Foreskin keratinocyte (primary cell): ENCODE measurements at places on chromosomes 11 and 22. TPM values are rescaled to one million over a fixed set of nuclear protein-coding genes. Genes with fewer than 3 reads are reported as not detected.
A peak's percentile ranks its signal among the peaks of the same experiment; 100 is the strongest.

GRCh38 chr11:130473795-130474377 is 25.4 kb downstream of the ADAMTS15 start:
- DNase-seq: no peak

DKK3 gene
- total RNA-seq: 271 and 323 TPM in 2 replicates

- no peak for DNase-seq
Measured at GRCh38 chr11:80031014-80031600, 590.3 kb upstream of the TENM4 start.

- DNase-seq: peak; percentile 5
Measured at GRCh38 chr11:129117595-129118350, 74.4 kb downstream of the ARHGAP32 start.

DNA sequence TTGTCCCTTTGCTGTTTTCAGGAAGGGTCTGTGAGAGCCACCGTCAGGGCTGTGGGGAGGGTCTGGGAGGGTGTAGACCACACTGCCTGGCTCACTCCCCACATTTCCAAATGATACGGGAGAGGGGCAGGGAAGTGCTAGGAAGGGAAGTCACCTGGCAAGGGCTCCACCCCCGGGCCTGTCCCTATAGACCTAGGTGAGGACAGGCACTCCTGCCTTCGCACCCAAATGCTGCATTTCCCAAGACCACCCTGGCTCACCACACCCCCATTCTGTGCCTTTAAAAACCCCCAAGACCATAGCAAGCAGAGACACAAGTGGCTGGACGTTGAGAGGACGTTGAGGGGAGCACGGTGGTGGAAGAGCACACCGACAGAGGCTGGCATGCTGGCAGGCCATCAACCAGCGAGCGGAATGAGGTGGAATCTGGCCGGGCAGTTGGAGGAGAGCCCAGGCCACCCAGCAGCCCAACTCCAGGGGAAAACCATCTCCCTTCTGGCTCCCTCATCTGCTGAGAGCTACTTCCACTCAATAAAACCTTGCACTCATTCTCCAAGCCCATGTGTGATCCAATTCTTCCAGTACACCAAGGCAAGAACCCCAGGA is 45.7 kb downstream of the GNB1L start:
- DNase-seq: no peak

DNA sequence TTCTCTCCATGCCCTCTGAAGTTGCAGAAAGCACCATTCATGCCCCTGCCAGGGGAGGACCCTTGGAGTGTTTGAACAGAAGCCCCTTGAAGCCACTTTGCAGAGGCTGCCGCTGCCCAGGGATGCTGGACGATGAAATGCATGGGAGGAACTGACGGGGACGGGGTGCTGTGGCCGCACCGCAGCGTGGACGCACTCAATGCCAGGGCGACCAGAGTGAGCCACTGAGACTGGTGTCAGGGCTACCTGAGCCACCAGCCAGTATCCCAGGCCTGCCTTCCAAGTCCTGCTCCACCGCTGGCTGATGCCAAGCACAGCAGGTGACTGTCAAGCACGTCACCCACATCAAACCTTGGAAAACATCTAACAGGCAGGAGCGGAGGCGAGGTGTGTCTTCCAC is 17.6 kb downstream of the PHF21B start:
- no peak for DNase-seq

DNA sequence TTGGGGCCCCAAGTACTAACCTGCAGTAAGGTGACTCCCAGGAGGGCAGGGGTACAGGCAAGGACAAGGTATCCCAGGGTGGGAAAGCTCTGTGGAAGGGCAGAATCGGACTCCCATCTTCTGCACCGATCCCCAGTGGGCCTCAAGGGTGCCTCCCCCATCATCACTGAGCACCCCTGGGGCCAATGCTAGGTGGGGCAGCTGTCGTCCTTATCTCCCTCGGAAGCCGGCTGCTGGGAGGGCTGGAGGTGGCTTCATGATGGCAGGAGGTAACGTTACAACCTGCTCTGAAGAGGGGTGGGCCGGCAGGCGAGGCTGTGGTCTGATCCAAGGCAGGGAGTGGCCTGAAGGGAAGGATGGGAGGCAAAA is 87.6 kb upstream of the LINC01488 start:
- DNase-seq: no peak

TSGA10IP gene
- not detected in 2 replicates for total RNA-seq

GRCh38 chr11:3834664-3835461 is 5.9 kb downstream of the RHOG start:
- no peak for DNase-seq

CRYAB gene
- 0.85 and 2.0 TPM in 2 replicates for total RNA-seq
